ENCODE measurements at places on chromosomes 5 and 9. TPM values are rescaled to one million over a fixed set of nuclear protein-coding genes. Genes with fewer than 3 reads are reported as not detected.

DNA sequence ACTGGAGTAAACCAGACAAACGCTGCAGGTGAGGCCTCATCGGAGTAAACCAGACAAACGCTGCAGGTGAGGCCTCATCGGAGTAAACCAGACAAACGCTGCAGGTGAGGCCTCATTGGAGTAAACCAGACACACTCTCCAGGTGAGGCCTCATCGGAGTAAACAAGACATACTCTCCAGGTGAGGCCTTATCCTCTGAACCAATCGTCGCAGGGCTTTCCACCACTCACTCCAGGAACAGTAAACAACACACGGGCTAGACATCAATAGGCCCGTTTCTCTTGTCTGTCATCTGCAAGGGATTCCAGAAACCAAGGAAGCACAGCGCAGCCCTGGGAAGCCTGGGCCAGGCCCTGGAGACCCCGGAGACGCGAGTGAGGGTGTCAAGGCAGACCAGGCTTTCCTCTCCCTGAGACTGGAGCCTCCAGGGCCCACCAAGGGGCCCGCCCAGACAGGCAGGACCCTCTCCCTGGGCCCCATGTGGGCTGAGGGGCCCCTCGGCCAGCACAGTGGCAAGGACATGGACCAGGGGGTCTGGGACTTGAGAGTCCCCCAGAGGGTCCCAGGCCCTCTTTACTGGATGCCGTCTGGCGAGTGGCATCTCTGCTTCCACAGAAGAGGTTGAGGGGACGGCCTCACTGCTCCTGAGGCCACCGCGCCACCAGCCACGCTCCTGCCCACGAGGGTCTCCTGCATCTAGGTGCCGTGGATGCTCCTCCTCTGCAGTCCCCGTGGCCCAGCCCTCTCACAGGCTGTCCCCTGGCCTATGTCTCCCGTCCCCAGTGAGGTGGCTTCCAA, 26.4 kb upstream of the NSMF start:
- H3K27ac ChIP-seq = no peak overlapping the region
- no peaks in the 10 kb centered on the region for H3K27me3 ChIP-seq
- H3K4me1 ChIP-seq = no peaks in the 10 kb centered on the region
- H3K36me3 ChIP-seq = no peaks in the 10 kb centered on the region
- DNase-seq = no peak

DNA sequence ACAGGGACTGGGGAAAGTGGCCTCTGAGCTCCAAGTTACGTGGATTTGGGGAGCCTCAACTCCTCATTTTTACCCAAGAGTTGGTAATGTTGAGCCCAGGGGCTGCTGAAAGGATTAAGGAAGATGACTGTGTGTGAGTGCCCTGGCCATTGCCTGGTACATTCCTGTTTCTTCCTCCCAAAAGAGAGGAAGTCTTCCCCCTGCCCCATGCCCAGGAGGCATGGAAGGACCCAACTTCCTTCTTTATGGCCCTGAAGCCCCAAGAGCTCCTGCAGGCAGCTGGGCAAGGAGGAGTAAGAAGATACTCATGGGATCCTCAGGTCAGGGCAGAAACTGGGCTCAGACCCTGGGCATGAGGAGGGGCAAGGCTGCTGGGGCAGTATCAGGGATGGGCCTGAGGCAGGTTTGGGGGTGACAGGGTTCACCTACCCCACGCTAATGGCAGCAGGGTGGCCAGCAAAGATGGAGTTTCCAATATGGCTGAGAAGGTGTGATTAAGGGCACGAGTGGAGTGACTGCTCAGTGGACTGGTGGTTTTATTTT, 118.3 kb upstream of the MVB12B start:
- no peaks in the 10 kb centered on the region for H3K36me3 ChIP-seq
- H3K4me1 ChIP-seq = no peaks in the 10 kb centered on the region
- H3K27me3 ChIP-seq = no peaks in the 10 kb centered on the region

Gene LRRC19
- not detected for total RNA-seq

Gene LTC4S
- total RNA-seq = 2.0 TPM

Gene MLANA
- not detected for total RNA-seq
